ENCODE measurements at places on chromosomes 1 and 21.

DNA sequence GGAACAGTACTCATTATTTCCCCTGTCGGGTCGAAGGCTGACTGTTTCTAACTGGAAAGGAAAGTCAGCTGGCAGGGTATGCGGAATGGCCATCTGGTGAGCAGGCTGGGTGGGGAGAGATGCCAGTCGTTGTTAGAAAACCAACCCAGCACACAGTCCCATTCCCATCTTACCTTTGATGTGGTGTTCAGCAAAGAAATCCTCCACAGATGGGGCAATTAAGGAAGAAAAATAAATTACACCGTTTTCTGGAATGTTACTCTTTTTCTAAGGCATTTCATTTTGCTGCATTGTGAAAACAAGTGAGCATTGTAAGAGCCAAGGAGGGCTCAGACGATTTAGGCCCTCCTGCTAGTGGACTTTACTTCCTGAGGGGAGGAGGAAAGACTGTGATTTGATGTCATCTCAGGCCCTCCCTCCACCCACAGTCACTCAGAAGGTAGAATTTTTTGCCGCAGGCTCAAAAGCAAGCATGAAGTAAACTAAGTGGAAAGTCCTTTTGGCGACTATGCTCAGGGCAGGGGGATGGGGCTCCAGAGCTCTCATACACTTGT, at the start of gene SLC16A4:
Gene SLC16A4 (minus strand): TSS at position 335 of the 554 bp plus-strand sequence. CDS start 1,703 bp downstream, outside the sequence.
- no peak for DNase-seq

- DNase-seq: no peak
Observed at GRCh38 chr21:44304011-44304616, 4.3 kb downstream of the PFKL start.

DNA sequence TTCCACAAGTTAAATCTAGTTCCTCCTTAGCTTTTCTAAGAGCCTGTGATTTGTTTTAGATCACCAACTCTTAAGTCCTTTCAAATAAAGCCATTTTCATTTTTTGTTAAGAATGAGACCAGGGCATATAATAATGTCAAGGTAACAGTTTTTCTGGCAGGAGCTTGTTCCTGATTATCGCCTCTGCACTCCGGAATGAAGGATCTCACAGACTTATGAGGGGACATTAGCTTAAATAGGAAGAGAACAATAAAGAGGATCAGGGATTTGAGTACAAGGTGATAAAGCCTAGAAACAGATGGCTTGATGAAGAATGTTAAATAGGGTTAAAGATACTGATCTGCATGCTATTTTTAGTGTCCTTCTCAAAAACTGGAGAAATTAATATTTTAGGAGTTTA, 13.6 kb upstream of the OTUD7B start:
- no peak for DNase-seq

- DNase-seq: no peak
Observed at GRCh38 chr1:73097917-73098316, 815.6 kb upstream of the NEGR1 start.

GRCh38 chr21:44466351-44466954, 11.1 kb downstream of the LRRC3 start:
- no peak for DNase-seq

DNA sequence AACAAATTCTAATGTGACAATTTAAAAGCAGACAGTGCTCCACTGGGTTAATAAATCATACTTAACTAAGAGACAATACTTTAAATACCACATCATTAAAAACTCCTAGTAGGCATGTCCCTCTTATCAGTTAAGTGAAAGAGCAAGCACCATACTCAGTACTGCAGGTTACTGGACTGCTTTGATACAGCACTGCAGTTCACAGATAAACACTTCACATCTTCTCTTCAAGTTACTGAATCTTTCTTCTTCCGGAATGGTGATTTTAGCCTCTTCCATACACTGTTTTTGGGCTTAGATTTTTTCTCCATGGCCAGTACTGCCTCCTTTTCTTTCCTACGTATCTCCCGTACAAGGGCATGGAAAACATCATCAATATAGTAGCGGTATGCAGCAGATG, 11.0 kb downstream of the RIT1 start:
- DNase-seq: no peak

DNA sequence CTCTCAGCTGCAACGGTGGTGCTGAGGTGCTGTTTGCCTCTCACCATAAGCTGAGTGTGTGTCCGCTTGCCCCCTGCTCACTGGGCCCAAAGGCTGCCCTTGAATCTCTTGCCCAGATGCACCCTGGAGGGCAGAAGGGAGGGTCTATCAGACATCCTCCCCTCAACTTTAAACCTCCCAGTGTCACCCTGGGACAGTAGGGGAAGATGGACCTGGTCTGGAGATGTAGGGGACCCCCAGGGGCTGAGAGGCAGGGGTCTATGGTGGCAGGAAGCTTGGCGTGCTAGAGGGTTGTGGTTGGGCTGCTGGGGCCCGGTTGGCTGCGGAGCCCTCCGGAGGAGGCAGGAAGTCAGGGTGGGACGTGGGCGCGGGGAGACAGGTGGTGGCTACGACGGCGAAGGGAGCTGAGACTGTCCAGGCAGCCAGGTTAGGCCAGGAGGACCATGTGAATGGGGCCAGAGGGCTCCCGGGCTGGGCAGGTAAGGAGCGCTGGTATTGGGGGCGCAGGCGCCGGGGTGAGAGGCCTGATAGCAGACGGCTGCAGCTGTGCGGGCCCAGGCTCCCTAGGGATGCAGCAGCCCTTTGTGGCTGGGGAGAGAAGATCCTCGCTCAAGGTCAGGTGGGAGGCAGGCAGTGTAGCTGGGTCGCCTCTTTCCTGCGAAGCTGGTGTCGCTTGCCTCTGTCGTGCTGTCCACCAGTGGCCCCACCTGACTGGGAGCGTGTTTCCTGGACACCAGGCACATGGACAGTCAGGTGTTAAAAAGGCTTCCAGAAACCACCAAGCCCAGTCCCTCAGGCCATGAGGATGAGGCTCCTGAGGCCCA, at the start of gene LCK:
Gene LCK (plus strand): TSS at position 373 of the 824 bp plus-strand sequence. CDS start 23,065 bp downstream, outside the sequence.
- no peak for DNase-seq

DNA sequence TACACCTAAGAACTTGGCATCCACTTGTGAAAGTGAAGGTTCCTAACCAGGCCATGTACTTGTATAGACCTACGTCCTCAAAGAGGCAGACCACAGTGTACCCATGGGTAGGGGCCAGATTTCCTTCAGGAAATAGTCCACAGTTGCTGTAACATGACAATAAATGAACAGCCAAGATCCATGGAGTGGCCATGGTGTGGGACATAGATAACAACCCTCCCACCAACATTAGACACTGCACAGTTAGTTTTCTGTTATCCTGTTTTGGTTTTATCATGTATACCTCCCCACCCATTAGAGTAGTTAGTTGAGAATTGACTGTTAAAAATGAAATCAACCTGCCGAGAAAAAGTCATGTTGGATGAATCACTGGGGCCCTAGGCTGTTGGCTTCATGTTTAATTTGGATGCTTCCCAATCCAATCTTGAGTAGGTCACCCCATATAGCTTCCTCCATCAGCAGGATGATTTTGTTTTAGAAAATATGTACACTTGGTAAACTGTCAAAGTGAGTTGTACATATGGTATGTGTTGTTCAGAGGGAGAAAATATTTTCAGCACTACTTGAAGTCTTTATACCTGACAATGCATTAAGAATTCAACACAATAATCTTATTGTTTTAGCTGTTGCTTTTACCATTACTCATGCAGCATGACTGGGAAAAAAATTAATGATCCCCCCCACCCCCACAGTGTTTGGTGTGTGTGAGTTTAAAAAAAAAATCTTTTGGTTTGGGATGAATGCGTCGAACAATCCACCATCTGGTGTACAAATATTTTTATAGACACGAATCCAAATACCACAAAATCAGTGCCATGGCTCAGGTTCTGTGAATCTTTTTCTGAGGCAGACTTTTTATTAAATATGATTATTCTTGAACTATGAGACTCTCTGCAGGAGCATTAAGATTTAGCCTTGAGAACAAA, 88.3 kb upstream of the ARHGAP29 start:
- DNase-seq: peak; percentile 92

- no peak for DNase-seq
Observed at GRCh38 chr1:42786097-42786496, 1.3 kb downstream of the TMEM269 start.

GRCh38 chr1:45785583-45785982, 17.8 kb upstream of the MAST2 start:
- DNase-seq: no peak

DNA sequence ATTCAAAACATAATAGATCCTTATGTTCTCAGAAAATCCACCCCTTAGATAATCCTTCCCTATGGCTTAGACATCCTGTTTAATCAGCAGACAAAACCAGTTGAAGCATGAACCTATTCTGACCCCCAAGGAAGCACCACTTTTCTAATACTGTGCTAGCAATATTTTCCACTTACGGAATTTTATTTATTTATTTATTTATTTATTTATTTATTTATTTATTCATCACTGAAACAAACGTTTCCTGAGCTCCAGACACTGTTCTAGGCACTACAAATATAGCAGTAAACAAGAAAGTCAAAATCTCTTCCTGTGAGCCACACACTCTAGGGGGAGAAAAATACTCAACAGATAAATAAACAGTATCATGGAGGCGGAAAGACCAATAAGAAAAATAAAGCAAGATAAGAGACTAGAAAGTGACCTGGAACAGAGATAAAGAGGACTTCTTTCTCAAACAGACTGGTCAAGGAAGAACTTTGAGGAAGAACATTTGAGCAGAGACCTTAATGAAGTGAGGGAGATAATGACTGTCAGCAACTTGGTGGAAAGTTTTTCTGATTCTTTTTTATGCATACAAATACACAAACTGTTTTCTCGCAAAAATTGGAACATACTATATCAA, 145.5 kb upstream of the POGK start:
- DNase-seq: no peak

DNA sequence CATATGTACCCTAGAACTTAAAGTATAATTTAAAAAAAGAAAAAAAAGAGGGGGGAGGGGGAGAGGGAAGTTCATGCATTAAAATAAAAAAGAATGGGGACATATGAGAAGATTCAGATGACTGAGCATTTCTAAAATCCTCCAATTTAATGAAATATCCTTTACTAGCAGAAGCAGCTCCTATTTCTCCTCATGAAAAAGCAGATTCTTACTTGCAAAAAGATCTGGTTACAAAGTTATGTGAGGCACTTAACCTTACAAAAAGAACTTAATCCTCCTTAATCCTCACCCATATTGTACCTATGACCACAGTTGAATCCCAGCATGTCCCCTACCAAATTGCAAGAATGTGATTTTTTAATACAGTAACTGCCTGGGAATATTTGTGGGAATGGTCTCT, 298.5 kb downstream of the SRGAP2C start:
- DNase-seq: no peak

DNA sequence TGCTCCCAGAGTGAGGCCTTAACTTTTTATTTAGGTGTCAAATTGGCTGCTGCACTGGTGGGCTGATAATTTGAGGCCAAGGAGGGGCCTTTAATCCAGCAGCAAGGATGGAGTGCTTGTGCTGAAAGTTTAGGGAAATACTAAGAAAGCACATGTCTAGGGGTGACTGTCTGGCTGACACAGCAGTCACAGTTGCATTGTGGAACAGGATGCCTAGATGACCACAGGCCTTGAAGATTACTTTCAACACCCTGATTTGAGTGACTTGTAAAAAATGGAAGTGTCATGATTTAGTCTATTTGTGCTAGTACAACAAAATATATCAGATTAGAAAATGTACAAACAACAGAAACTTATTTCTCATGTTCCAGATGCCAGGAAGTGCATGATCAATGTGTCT, 57.7 kb downstream of the ZNF697 start:
- DNase-seq: no peak

- no peak for DNase-seq
Observed at GRCh38 chr1:42266253-42267135, 68.5 kb downstream of the FOXJ3 start.

DNA sequence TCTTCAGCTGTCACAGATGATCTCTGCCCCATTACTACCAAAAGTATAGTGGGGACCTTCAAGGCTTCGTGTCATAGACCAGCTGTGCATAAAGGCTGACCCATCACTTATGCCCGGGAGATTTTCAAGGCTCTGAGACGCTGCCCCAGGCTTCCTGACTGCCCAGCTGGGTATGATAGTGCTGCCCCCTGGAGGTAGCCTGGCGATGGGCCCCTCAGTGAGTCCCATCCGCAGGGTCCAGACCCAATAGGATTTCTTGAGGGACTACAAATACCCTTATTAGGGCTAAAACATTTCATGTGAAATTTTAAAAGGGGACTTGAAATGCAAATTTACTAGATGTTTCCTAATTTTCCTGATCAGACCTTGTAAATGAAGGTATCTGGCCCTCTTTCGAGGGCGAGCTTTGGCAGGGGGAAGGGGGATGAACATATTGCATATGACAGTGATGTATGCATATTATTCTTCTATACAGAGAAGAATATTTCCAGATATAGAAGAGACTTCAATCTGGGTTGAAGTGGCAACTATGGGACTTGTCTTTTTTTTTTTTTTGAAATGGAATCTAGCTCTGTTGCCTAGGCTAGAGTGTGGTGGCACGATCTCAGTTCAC, 11.7 kb upstream of the FCMR start:
- peak; percentile 34 for DNase-seq

DNA sequence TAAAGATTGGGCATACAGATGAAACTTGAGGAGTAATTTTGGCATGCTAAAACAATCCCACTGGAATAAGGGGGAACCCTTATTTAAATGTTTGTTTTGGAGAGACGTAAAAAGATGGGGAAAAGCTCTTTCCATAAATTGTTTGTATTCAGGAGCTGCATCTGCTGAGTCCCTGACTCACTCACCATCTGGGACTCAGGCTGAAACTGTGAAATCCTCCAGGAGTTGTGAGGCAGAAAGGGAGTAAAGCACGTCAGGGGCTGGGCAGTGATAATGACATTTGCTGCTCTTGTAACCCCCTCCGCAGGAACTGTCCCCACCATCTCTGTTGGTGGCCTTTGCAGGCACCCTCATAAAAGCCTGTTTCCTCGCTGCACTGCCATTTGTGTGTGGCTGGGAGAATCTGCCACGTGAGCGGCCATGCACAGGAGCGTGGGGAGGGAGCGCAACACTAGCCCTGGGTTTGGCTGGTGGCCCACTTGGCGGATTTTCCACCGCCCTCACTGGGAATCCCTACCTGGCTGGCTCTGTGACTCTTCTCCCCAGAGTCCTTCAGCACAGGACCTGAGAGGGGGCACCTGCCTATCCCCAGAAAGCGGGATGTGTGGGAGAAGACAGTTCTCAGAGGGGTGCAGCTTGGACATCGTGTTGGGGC, 45.3 kb downstream of the ZSCAN20 start:
- no peak for DNase-seq

DNA sequence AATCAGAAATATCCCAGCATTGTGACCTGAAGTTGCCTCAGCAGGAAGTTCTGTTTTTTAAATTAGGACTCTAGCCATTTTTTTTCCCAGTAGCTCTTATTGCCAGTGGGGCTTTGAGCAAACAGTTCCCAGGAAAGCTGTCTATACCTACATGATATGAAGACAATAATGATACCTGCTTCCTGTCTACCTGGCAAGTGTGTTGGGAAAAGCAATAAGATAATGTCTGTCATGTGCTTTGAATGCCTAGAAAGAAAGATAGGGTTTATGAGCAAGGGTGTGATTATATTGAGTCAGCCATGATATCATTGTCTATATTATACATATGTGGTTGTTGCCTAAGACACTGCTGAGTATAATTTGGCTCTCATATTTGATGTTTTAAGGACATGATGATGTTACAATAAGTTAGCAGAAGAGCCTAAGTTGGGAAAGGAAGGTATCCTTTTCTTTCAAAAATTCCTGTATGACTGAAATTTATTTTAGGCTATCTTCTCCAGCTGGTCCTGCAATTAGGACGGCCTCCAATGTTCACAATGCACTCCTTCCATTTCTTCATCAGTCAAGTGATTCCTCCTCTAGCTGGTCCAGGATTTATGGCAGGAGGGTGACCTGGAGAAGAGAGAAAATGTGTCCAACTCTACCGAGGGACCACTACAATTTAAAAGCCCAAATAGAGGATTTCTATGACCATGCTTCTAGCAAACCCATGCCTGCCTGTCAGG, 99.6 kb upstream of the CDC42BPA start:
- DNase-seq: no peak

GRCh38 chr1:213148905-213149304, 97.9 kb downstream of the RPS6KC1 start:
- DNase-seq: no peak

Measured in HCT116 (cell line).